Dorsolateral prefrontal cortex (tissue), 122 donors: ENCODE measurements at places on chromosomes 5 and 9.

DNA sequence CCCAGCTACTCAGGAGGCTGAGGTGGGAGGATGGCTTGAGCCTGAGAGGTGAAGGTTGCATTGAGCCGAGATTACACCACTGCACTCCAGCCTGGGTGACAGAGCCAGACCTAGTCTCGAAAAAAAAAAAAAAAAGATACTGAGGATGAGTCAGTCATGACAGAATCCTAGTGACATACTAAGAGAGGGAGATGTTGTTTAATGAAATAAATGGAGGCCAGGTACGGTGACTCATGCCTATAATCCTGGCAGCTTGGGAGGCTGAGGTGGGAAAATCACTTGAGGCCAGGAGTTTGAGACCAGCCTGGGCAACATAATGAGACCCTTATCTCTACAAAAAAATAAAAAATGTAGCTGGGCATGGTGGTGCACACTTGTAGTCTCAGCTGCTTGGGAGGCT is 107.2 kb downstream of the ZFAND5 start:
- DNase-seq: no peak

DNA sequence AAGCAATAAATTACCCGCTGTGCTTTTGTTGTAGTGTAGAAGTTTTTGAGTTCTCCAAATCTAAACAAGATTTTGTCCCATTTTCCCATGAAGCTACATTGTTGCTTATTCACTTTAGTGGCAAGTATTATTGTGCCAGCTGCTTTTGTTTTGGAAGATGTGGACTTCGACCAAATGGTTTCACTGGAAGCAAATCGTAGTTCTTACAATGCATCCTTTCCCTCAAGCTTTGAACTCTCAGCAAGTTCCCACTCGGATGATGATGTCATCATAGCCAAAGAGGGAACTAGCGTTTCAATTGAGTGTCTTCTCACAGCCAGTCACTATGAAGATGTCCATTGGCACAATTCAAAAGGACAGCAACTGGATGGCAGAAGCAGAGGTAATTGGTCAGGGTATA is 10.9 kb downstream of the MFAP3 start:
- DNase-seq: no peak

DNA sequence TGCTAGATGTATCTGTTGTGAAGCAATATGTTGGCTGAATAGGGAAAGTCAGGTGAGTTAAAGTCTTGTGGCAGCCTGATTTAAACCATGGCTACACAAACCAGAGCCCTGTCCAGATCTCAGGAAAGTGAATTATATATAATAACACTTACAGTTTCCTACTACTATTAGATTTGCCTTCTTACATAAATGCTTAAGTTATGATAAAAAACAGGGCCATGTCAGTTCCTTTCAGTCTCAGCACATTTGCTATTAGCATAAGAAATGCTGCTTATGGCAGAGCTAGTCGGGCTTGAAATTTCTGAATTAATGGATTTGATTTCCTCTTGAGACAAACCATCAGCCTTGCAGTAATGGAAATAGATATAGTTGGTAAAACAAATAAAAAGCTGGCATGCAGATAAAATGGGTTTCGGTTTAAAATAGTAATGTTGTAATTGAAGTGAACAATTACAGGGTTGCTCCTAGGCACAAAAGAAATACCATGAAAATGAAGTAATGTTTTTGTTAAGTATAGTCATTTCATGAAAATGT is 664.2 kb upstream of the ZNF608 start:
- no peak for DNase-seq

DNA sequence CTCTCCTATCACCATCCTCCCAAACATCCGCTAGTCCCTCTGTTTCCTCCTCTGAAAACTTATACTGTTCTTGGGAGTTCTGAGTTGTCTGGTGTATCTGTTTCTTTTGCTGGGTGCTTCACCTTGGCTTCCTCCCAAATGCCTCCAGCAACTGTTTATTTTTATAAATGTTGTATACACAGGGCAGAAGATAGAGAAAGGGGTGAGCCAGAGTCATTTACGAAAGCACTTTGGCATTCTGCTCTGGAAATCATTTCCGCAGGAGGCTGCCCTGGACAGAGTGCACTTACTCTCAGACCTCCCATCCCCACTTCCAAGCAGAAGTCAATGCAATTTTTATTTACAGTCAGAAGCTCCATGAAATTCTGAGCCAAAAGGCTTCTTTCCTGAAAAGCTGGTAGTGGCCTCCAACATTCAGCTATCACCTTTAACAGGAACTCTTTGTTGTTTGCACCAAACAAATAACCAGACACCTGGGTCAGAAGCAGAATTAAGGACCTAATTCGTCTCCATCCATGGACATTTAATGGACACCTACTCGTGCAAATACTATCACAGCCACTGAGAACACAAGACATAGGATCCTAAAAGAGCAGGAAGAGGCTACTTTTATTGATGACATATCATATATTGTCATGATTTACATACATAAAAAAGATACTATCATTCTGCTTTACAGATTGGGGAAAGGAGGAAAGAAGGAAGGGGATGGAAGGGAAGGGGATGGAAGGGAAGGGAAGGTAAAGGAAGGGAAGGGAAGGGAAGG is 229.5 kb upstream of the PAPPA start:
- DNase-seq: no peak

GRCh38 chr9:2964470-2964869 is 120.6 kb upstream of the PUM3 start:
- DNase-seq: no peak

GRCh38 chr5:174735498-174736330 is 11.3 kb downstream of the MSX2 start:
- no peak for DNase-seq

DNA sequence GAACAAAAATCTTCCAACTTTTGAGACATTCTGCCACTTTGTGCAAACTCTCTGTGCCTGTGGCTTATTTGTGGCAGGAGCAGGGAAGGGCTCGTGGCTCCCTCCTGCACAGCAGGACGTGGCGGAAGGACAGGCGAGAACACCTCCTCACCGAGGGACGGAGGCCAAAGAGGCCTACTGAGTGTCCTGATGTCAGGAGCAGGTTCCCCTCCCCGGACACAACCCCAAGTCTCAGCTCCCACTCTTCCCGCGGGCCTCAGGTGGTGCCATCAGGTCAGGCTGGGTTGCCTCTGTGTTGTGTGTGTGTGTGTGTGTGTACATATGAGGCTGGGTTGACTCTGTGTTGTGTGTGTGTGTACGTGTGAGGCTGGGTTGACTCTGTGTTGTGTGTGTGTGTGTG is 136.8 kb upstream of the LPCAT1 start:
- no peak for DNase-seq

DNA sequence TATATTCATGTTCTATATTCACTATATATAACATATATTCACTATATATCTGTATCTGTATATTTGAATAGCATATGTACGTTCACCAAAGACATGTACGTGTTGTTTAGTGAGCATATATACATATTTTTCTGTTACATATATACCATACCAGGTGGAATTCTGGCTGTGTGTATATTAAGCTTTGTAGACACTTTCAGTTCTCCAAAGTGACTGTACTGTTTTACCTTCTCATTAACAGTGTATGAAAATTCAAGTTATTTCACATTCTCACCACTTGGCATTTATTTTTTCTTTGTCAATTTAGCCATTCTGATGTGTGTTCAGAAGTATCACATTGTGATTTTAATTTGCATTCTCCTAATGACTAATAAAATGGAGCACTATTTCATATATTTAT is 52.2 kb downstream of the DROSHA start:
- DNase-seq: no peak

GRCh38 chr5:84438456-84438855 is 53.8 kb upstream of the EDIL3 start:
- DNase-seq: no peak

GRCh38 chr5:91419571-91420537 is 36.7 kb upstream of the ARRDC3 start:
- DNase-seq: peak; percentile 58

DNA sequence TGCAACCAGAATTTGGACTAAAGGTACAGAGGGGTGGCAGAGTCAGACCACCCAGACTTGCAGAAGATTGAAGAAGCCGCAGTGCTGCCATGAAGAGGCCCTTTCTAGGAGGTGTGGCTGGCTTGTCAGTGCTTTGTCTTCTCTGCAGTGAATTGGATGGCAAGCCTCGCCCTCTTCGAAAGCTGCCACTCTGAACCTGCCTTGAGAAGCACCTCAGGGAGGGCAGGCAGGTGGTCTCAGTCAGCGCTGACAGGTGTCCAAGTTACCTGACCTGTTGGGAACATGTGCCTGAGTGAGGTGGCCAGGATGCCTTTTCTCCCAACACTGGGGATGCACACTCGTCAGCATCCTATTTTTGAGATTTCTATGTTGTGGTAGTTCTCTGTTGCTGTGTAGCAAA is 6.2 kb downstream of the TENT4A start:
- DNase-seq: no peak

GRCh38 chr9:36995927-36996705 is 38.0 kb downstream of the PAX5 start:
- no peak for DNase-seq

DNA sequence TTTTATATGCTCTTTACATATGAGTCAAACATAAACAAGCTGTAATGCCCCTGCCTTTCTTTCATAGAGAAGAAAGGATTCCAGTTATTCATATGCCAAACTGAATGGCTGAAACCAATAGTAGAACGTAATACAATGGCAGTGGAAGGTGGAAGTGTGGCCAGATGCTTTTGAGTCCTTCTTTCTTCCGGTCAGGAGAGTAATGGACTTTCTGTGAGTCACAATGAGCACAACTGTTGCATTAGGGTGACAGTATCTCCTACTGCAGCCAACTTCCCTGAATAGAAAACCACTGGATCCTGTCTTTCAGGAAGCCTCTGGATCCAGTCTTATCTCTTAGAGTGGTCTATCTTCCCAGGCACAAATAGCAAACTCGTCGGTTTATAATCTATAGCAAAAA is 855.2 kb downstream of the MAT2B start:
- DNase-seq: no peak

DNA sequence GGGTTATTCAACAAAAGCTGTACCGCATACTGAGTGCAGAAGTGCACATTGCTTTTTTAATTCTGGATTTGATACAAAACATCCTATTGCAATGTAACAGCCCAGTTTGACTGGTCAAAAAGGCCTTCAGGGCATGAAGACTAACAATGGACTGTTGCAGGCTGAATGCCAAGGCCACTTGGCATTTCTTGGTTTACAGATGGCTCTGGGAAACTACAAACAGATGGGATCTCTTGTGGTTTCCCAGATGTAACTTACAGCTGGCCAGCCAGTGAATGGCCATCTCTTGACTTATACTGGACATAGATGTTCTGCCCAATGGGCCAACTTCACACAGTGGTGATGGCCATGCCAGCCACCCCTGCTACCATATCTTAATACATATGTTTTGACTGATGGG is 36.8 kb downstream of the UGT3A2 start:
- DNase-seq: peak; percentile 70

DNA sequence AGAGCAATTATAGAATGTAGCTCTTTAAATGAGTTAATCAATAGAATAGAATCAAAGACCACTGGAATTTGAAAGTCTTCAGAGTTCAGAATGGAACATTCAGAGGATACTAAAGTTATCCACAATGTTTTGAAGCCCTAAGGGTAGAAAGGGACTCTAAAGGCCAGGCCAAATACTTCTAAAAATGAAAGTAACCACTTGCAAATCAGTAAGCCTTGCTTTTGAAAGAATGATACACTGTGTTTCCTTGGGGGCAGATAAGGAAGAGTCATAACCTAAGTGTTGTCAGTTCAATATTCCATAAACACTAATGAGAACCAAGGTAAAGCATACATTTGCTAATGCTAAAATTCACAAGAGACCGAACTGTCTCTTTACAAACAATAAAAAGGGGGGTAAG is 813.5 kb downstream of the PTPRD start:
- no peak for DNase-seq

DNA sequence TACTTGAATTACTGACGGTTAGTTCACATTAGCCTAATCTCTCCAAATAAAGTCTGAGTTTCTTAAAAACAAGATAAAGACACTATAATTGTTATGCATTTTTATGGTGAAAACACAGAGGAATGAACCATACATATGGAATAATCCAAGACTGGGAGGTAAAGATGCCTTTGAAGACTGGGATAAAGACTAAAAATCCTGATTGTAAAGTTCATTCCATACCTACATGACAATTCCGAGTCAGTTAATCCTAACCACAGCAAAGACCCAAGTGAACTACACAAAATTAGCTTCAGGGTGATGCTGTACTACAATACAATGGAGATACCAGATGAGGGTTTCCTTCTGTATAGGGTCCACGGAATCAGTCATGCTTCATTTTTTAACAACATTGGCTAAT is 6.3 kb downstream of the AP3B1 start:
- no peak for DNase-seq

DNA sequence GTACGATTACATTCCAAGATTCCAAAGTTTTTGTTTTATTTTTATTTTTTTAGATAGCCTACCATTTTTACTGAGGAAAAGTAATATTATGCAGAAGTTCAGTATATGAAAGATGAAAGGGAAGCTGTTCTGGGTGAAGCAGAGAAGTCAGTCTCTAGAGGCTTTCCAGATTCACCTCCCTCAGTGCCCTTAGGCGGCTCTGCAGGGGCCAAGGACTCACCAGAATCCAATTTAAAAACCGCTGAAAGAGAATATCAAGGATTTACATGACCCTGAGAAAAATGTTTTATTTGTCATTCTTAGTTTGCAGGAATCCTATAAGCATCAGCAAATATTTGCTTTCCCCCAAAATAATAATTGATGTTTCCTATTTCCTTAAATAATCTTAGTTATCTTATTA is 1084.6 kb upstream of the ARRDC3 start:
- no peak for DNase-seq

GRCh38 chr5:52920929-52921328 is 68.2 kb upstream of the ITGA2 start:
- no peak for DNase-seq

- DNase-seq: no peak
These were observed 13.6 kb upstream of the ARHGAP26 start for GRCh38 chr5:142756576-142756975.

- DNase-seq: no peak
These were observed 22.0 kb upstream of the CEMIP2 start for GRCh38 chr9:71790296-71790695.

DNA sequence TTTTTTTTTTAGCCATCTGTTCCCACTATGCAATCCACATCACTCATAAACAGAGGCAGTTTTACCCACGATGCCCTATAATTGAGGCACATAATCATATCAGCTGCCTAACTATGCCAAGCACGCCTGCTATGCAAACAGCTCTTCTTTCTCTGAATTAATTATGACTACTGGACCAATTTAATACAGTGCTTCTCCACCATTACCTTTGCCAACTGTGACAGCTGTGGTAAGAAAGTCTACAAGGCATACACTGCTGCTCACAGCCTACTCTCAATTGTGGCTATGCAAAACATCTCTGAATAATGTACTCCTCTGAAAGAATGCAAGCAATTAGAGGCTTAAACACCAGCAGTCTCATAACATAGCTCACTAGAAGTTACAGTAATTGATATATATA is 97.1 kb downstream of the DTWD2 start:
- no peak for DNase-seq

GRCh38 chr5:108430931-108431608 is 49.2 kb upstream of the FBXL17 start:
- no peak for DNase-seq

DNA sequence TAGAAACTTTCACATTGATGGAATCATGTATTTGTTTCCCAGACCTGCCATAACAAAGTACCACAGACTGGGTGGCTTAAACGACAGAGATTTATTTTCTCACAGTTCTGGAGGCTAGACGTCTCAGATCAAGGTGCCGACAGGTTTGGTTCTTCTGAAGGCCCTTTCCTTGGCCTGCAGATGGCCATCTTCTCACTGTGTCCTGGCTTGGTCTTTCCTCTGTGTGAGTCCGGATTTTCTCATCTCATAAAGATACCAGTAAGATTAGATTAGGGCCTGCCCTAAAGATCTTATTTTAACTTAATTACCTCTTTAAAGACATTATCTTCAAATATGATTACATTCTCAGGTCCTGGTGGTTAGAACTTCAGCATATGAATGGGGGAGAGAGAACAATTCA is 5.8 kb downstream of the USP20 start:
- no peak for DNase-seq
